Stimulated activated CD4-positive, alpha-beta T cell treated with anti-CD3 and anti-CD28 coated beads, TNF-alpha, amount 100 ng/mL, for 24 hours (primary cell): ENCODE measurements at places on chromosomes 6 and 20.

GRCh38 chr6:13794184-13794583 lies 20.2 kb downstream of the MCUR1 start:
- DNase-seq: no peak

DNA sequence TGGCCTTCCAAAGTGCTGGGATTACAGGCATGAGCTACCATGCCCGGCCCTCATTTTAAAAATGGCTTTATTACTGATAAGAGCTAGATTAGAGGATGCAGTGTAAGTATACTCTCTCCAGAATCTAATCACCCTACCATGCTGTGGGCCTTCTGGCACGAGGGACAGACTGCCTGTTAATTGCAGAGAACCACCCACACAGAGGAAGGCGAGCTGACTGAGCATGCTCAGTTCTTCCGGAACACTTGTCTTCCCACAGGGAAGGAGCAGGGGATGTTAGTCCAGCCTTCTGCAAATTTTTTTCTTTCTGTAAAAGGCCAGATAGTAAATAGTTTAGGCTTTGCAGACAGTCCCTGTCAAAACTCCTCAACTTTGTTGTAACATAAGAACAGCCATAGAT lies 48.9 kb downstream of the ALDH5A1 start:
- DNase-seq: no peak

DNA sequence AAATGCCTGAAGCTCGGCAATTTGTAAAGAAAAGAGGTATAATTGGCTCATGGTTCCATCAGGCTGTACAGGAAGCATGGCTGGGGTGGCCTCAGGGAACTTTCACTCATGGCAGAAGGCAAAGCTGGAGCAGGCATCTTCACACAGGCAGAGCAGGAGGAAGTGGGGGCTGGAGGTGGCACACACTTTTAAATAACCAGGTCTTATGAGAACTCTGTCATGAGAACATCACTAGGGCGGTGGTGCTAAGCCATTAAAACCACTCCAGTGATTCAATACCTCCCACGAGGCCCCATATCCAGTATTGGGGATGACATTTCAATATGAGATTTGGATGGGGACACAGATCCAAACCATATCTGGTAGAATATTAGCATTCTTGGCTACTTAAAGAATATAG lies 345.2 kb downstream of the ARHGAP18 start:
- DNase-seq: no peak

- no peak for DNase-seq
Measured at GRCh38 chr6:72711731-72712130, 89.9 kb downstream of the KCNQ5 start.

GRCh38 chr20:62059401-62059800 lies 6.3 kb downstream of the TAF4 start:
- no peak for DNase-seq

GRCh38 chr20:21548390-21549035 lies 34.6 kb upstream of the NKX2-2 start:
- no peak for DNase-seq

DNA sequence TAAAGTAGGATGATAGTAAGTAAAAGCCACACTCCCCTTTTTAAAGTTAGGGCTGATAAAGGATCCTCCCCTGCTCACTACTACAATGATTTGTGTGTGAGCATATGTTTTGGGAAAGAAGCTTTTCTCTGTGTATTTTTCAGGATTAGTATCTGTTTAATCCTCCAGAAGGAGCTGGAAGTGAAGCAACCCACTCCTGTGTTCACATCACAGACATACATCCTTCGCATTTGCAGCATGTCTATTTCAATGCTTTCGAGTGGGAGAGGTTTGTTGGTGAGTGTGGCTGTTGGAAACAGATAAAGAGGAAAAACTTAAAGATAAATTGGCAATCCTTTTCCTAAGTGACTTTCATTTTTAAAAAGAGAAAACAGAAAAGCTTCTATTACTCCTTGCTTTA lies 31.6 kb upstream of the RGS17 start:
- DNase-seq: no peak

DNA sequence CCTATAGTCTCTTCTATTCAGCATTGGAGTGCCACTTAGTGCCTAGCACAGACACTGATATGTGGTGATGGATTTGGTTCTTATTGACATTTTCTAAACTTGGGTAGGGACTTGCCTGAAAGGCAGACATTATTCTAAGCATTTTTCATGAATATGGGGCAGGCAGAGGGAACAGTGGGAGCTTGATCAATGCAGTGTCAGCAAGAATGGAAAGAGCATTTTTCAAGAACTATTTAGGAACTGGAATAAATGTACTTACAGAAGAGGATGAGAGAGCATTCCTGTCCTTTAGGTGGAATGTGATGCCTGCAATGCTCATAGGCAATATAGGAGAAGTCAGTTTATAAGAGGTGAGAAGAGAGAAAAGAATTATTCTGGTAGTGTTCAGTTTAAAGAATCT lies 26.2 kb downstream of the DEFB114 start:
- no peak for DNase-seq

- no peak for DNase-seq
Measured at GRCh38 chr6:2021713-2022125, 223.7 kb downstream of the GMDS start.

DNA sequence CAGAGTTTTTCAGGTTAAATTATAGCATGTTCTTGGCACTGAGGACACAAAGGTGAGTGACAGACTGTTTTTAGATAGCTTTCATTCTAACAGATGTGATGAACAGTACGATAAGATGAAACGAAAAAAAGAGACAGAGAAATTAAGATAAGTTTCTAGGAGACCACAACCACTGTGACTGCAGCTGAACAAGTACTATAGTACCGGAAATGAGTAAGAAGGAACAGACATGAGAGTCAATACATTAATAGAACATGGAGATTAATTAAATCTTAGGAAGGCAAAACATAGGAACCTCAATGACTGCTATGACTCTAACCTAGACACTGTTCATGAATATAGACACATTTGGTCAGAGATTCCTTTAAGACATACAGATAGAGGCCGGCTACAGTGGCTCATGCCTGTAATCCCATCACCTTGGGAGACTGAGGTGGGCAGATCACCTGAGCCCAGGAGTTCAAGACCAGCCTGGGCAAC lies 40.2 kb downstream of the HBS1L start:
- no peak for DNase-seq

GRCh38 chr6:26457264-26457805 lies 420 bp upstream of the BTN2A1 start:
- DNase-seq: no peak

- no peak for DNase-seq
Measured at GRCh38 chr20:16675001-16675564, 54.7 kb upstream of the SNRPB2 start.

DNA sequence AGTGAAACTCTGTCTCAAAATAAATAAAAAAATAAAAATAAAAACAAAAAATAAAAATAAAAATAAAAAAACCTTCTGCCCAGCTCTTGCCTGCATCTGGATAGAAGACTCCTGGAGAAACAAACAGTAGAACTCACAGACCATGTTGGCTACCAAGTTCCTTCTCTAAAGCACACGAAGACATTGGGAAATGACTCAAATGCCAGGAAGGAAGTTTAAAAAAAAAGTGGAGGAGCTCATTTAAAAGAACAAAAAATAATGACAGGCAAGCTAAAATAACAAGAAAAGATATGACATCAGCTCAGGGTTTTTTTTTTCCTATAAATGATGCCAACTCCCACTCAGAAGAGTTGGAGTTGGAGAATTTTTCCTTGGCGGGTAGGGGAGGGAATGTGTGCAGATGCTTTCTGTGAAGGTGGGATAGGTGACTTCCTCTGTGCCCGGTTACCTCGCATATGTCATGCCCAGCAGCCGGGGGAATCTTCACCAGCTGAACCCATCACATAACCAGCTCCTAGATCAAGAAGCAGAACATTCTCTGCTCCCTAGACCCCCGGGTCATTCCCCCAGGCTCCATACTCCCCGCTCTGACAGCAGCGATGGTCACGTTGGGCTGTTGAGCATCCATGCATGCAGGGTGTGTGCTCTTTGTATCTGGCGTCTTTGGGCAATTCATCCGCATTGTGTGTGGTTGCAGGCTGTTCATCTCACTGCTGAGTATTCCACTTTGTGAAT lies 17.3 kb upstream of the CD93 start:
- no peak for DNase-seq

DNA sequence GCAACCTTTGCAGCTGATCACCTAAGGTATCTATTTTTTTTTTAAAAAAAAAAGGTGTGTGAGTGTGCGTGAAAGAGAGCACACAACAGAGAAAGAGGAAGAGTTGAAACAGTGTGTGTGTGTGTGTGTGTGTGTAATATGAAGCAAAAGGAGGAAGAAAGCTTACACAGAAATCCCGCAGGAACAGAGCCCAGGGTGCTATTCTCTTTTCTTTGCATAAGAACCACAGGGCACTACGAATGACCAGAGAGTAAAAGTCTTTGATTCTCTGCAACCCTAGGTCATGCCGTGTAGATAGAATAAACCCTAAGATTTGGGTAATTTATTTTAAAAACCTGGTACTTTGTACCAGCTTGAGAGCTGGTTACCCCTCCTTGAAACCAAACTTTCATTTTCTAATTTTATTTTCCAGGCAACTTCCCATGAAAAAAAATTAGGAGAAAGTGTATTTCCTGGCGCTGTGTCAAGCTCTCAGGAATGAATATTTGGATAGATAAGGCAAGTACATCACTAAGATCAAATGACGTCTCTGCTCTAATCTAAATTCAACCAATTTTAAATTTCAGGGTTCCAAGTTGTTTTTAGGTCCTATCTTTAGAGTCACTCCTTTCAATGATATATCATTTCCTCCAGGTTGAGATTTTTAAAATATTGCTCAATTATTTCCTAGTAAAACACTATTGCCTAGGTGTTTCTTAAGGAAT lies 47.9 kb upstream of the ID4 start:
- no peak for DNase-seq

GRCh38 chr6:35718911-35719381 lies 17.9 kb upstream of the ARMC12 start:
- DNase-seq: no peak

DNA sequence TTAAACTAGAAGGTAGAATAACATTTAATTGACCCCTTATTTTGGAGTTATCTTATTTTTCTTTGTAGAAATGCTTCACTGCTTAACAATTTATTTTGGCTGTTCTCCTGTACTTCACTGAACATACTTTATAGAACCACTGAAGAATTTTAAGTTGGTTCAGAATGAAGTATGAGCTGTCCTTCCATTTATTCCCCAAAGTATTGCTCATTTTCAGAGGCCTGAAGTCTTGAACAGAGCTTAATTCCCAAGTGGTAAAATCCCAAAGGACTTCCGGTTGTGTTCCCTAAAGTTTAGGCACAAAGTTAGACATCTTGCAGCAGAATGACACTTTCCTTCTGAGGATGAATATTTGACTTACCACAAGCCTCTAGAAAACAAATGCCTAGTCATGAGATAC lies 233.3 kb downstream of the TINAG start:
- no peak for DNase-seq

DNA sequence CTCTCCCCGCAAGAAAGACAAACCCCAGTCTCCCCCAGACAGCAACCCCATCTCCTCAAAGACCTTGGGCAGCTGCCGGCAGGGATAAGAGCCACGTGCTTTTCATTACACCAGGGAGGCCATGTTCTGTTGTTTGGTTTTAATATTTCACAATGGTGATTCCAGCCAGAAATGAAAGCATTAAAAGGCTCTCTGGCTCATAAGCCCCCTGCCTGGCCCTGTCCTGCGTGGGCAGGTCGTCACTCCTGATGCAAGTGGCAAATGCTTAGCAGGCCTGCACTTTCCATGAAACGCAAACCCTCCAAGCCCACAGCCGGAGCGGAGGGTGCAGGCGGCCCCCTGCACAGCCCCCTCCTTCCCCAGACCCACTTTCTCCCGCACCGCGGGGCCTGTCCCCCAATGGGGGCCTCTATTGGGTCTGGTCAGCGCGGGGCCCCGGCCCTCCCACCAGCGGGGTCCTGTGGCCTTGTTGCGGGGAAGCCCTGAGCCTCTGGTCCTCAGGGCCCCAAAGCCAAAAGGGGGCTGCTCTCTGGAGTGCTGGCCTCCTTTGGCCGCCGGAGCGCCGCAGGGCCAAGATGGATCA lies 77.2 kb downstream of the TMEM242 start:
- no peak for DNase-seq

DNA sequence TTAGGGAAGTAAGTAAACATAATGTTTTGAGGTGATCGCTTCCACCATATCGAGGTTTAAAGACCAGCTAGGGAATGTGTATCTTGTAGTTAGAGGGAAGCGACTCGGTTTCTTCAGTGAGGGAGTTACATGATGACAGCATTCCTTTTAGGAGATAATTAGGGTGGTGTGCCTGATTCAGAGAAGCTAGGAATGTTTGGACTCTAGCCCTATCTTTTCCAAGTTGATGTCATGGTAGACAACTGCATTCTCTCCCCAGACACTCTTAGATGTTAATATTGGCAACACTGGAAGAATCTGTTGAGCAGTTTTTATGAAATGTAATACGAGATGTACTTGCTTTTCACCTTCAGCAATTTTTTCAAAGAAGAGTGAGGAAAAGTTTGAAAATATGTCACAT lies 12.9 kb upstream of the HIVEP1 start:
- no peak for DNase-seq

DNA sequence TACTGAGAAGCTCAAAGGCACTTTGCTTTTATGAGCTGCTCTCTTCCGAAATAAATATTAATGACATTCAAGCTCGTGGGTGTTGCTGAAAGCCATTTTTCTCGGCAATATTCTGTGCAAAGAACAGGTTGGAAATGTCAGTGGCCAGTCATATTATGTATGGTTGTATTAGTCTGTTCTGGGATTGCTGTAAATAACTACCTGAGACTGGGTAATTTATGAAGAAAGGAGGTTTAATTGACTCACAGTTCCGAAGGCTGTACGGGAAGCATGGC lies 32.1 kb downstream of the TUBB2B start:
- DNase-seq: no peak

GRCh38 chr20:9078826-9079731 lies 10.2 kb downstream of the PLCB4 start:
- no peak for DNase-seq

DNA sequence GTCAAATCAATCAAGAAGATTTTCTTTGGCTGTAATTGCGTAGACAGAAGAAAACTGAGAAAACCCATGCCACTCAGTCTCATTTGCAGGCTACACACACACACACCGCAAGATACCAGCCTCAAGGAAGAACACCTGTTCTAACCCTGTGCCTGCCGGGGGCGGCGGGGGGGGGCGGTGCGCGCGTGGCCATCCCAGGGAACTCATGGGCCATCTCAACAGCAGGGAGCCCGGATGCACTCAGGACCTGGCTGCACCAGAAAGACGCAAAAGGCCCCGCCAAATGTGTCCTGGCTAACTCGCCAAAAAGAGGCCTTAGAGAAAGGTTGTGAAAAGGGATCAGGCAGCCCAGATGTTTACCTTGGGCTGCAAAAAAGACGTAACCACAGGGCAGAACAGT lies 2.1 kb downstream of the B3GAT2 start:
- DNase-seq: no peak

DNA sequence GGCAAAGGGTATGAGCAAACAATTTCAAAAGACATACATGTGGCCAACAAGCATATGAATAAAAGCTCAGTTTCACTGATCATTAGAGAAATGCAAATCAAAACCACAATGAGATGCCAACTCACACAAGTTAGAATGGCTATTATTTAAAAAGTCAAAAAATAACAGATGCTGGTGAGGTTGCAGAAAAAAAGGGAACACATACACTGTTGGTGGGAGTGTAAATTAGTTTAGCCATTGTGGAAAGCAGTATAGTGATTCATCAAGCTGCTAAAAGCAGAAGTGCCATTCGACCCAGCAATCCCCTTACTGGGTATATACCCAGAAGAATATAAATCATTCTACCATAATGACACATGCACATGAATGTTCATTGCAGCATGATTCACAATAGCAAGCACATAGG lies 6.7 kb upstream of the KHDC1L start:
- DNase-seq: no peak
